H9 (cell line): ENCODE measurements at places on chromosomes 6 and 20. TPM values are rescaled to one million over a fixed set of nuclear protein-coding genes. Genes with fewer than 3 reads are reported as not detected.

DNA sequence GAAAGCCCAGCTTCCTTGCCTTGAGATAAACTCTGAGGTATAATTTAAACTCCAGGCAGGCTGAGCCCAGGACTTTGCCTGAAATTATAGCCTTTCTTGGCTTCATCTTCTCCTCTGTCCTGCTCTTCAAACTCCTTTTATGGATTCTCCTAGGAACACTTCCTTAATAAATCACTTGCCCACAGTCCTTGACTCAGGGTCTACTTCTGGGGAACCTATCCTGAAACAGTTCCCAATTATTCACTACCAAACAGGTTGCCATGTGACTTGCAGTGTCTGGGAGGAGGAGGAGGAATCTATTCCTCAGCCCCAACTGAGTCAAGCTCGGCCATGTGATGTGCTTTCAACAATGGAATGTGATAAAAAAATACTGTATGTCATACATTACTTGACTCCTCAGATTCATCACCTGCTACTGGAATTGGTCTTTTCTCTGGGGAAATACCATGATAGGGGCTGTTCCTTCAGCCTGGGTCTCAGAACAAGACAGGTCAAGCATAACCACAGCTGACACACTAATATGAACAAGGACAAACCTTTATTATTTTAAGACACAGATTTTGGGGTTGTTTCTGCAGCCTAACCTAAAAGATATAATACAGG is 20.5 kb upstream of the CDKN1A start:
- H3K36me3 ChIP-seq, result no peaks in the 10 kb centered on the region
- H3K4me1 ChIP-seq, result no peaks in the 10 kb centered on the region; the same call in 1 of the 2 replicates
- H3K27ac ChIP-seq, result no peak overlapping the region
- no peak overlapping the region for H3K4me3 ChIP-seq
- no peaks in the 10 kb centered on the region for H3K27me3 ChIP-seq

DNA sequence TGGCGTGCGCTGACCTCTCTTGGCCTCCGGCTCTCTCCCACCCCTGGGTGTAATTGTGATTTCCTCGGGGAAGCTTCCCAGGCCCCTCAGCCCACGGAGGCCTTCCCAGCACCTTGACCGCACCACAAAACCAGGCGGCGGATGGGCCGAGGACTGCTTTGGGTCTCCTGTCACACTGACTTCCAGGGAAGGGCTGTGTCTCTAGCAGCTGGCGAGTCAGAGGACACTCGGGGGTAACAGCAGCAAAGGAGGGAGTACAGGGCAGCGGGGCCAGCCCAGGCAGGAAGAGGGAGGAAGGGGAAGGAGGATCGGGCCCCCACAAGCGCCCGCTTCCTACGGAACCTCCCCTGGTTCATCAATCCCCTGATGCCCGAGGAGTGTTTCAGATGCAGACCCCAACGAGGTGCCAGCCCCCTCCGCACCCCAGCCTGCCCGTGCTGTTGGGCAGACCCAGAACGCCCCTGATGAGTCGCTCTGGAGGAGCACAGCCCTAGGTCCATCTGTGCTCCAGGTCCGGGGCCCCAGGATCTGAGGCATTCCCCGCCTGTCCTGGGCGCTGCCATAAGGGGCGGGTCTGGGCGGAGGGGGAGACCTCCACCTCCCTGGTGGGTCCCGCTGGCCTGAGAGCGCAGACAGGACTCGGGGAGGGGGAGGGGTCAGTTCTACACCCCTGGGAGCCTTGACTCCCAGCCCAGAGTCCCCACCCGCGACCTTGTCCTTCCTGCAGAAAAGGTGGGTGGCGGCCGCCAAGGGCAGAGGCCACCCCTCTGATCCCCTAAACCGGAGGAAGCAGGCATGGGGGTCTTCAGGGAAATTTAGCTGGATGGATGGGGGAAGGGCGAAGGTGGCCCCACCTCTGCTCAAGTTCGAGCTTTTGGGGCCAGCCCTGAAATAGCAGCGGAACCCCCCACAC is 956 bp downstream of the CHRNA4 start:
- H3K4me1 ChIP-seq, result no peaks in the 10 kb centered on the region; the same call in 1 of the 2 replicates
- peak overlapping the region; percentile 12; the same call in 1 of the 2 replicates for H3K4me3 ChIP-seq
- no peaks in the 10 kb centered on the region; the same call in 1 of the 2 replicates for H3K27me3 ChIP-seq
- no peak overlapping the region for H3K27ac ChIP-seq
- H3K36me3 ChIP-seq, result no peaks in the 10 kb centered on the region
- DNase-seq, result no peak

DNA sequence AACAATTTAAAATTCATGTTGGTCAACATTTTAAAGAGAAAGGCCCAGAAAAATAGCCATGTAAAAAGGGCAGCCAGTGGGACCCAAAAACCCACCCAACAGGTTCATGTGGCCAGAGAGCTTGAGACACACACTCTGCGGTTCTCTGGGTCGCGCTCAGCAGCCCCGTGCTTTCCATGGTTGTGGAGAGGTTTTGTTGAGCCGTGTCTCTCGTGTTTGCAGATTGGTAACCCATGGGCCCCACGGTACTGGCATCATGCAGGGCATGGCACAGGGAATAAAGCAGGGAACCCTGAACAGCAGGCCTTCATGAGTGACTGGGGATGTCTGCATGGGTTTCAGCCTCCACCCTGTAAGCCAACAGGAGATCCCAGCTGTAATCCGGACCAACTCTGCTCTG is 127.7 kb upstream of the CST7 start:
- no peaks in the 10 kb centered on the region for H3K27me3 ChIP-seq
- H3K36me3 ChIP-seq, result no peaks in the 10 kb centered on the region
- no peak overlapping the region for H3K27ac ChIP-seq
- no peak for DNase-seq
- no peaks in the 10 kb centered on the region for H3K4me1 ChIP-seq

Gene ADGRF4
- total RNA-seq, result not detected in 2 replicates

Gene TNFRSF21
- total RNA-seq, result 39.1 and 40.9 TPM in 2 replicates

DNA sequence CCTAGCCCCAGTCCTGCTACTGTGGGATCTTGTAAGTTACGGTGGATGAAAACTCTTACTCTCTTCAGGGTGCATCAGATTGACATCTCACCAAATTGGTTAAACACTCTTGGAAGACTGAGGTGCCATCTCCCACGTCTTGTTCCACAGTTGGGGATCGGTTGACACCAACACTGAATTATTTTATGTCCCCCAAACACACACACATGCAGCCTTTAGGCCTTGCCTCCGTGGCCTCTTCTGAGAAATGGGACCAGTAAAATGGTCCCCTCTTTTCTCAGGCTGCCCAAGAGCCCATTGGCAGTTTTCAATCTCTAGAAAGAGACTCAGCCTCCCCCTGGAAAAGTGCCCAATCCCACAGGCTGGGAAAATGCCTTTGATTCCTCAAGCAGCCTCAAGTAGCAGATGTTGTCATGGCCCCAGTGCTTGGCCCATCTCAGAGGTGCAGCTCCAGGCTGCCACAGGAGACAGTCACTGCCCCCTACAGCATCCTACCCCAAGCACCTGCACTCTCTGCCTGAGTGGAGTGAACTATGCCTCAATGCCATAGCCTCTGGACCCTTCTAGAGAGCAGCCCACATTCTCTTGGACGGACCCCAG is 163.9 kb downstream of the ANKRD60 start:
- H3K27ac ChIP-seq, result no peak overlapping the region
- no peak overlapping the region for H3K4me3 ChIP-seq
- no peak for DNase-seq
- no peaks in the 10 kb centered on the region; the same call in 1 of the 2 replicates for H3K4me1 ChIP-seq
- H3K36me3 ChIP-seq, result no peaks in the 10 kb centered on the region
- no peaks in the 10 kb centered on the region for H3K27me3 ChIP-seq

Gene WDR46
- 99.2 and 110 TPM in 2 replicates for total RNA-seq

Gene CAGE1
- 0.28 TPM in 1 of 2 replicates, not detected in the other for total RNA-seq

Gene SGK2
- total RNA-seq, result not detected in 2 replicates

Gene INSM1
- 0.81 and 0.83 TPM in 2 replicates for total RNA-seq

GRCh38 chr6:132257561-132257960 is 143.7 kb downstream of the MOXD1 start:
- H3K4me1 ChIP-seq, result no peaks in the 10 kb centered on the region
- no peak overlapping the region for H3K27ac ChIP-seq
- H3K36me3 ChIP-seq, result peaks cover 7% of the 10 kb centered on the region
- H3K27me3 ChIP-seq, result no peaks in the 10 kb centered on the region
- DNase-seq, result no peak

DNA sequence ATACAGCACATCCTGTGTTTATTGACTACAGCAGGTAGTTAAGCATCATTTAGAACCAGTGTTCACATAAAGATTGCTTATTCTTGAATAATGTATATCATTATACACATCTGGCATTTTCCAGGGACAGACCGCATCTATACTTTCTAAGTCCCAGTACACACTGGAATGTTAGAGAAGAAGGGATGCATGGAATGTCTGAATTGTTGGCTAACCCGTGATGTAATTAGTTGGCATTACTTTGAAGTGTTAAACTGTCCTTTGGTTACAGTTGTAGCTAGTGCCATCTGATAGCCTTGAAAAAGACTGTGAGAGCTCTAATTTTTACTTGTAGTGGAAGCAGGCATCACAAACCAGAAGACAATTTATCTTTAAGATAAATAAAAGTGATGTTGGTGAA is 29.8 kb upstream of the MCHR2 start:
- no peak for DNase-seq
- H3K27ac ChIP-seq, result no peak overlapping the region
- no peaks in the 10 kb centered on the region for H3K27me3 ChIP-seq
- H3K36me3 ChIP-seq, result no peaks in the 10 kb centered on the region
- no peak overlapping the region for H3K4me3 ChIP-seq

DNA sequence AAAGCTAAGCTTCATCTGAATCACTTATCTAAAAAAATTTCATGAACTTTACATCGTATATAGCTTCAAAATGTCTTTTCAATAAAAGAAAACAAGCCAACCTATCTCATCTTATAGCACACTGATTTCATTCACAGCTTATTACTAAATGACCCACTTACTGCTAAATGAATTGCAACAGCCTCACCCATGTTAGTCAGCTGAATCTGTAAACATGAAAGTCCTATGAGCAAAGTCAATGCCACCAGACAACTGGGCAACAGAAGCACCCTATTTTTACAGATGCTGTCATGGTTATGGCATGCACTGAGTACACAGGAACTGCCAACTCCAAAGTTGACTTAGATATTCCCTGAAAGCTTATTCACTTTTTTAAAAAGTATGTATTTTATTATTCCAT is 41.2 kb upstream of the DST start:
- no peak overlapping the region for H3K27ac ChIP-seq
- no peak for DNase-seq
- no peak overlapping the region for H3K4me3 ChIP-seq
- H3K27me3 ChIP-seq, result no peaks in the 10 kb centered on the region

DNA sequence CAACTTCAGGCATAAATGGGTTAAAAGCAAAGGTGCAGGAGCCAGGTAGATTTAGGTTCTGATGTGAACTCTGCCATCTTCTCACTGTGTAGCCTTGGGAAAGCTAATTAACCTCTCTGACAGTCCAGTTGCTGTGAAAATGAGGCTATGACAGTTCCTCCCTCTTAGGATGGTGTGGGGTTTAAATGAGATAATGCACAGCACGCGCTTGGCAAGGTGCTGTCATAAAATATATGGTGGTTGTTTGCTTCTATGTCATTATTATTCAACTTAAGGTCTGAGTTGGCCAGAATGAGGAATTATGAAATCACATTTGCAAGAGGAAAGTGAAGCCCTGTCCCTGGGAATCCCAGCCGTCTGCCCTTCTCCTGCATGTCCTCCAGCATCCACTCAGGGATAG is 15.5 kb upstream of the BCAS1 start:
- no peak overlapping the region for H3K27ac ChIP-seq
- H3K36me3 ChIP-seq, result no peaks in the 10 kb centered on the region
- no peaks in the 10 kb centered on the region for H3K27me3 ChIP-seq
- H3K4me3 ChIP-seq, result no peak overlapping the region
- H3K4me1 ChIP-seq, result no peaks in the 10 kb centered on the region

GRCh38 chr20:24837781-24838450 is 111.2 kb upstream of the CST7 start:
- no peak overlapping the region for H3K27ac ChIP-seq
- no peaks in the 10 kb centered on the region for H3K36me3 ChIP-seq
